ENCODE measurements at places on chromosomes 1 and 21. TPM values are rescaled to one million over a fixed set of nuclear protein-coding genes. Genes with fewer than 3 reads are reported as not detected.

DNA sequence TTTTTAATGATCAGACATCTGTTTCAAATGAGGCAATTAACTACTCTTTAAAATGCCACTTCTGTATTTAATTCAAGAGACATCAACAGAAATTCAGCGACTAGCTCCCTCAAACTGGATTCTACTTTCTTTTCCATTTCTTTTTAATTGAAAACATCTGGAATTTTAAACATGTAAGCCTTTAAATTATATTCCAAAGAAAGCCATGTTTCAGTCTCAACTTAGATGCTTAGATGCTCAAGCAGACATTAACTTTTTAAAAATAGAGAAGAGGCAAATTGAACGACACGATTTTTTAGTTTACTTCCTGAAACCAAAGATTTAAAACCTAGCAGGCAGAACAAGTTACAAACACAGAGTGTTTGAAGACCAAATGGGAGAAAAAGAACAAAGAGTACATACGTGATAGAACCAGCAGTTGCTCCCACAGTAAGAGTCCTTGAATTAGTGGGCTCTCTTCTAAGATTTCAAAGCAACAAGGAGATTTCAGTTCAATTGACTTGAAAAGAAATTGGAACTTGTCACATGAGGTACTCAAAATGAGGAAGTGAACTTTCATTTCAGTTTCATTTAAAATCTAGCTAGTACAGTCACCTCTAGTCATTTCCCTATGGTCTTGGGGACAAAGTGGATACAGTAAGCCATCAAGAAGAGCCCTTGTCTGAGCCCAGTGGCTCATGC, at the start of gene CTSS:
Gene CTSS, minus strand, starts transcription at position 483 of the 681 bp plus-strand sequence. CDS start 1,015 bp downstream, outside the sequence.
- DNase-seq = no peak

Gene SCAF4
- total RNA-seq = 4.5 TPM

Gene SLC6A17
- total RNA-seq = under 0.01 TPM

Gene FCGR3B
- total RNA-seq = not detected

GRCh38 chr1:202661136-202661845, 49.0 kb downstream of the SYT2 start:
- DNase-seq = no peak

DNA sequence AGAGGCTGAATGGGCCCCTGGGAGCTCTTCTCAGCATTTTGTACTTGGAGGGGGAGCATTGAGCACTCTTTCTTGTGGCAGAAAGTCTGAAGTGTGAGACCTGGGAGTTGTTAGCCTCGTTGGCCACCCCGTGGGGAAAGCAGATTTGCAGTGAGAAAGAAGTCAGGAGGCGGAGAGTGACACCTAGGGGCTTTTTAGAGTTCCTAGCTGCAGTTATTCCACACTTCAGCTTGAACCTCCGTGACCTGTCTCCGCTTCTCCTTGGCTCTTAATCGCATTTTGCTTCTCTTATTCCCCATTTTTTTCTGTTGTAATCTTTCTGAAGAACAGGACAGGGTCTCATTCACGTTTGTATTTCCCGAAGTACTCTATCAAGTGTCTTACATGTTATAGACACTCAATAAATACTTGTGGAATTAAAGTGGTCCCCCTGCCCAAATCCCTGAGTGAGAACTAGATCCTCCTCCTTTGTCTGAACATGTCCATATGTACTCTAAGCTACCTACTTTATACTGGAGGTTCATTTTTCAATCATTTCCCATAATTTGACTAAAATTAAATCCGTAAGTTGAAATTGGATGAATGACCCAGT, 14.5 kb upstream of the C1orf141 start:
- DNase-seq = peak; percentile 37

Gene RORC
- total RNA-seq = not detected

- DNase-seq = no peak
Measured at GRCh38 chr21:42735061-42735460, 81.6 kb downstream of the PDE9A start.

Gene PPFIA4
- total RNA-seq = 0.11 TPM

All from pulmonary artery endothelial cell (primary cell).